ENCODE measurements at places on chromosomes 12 and 14.

DNA sequence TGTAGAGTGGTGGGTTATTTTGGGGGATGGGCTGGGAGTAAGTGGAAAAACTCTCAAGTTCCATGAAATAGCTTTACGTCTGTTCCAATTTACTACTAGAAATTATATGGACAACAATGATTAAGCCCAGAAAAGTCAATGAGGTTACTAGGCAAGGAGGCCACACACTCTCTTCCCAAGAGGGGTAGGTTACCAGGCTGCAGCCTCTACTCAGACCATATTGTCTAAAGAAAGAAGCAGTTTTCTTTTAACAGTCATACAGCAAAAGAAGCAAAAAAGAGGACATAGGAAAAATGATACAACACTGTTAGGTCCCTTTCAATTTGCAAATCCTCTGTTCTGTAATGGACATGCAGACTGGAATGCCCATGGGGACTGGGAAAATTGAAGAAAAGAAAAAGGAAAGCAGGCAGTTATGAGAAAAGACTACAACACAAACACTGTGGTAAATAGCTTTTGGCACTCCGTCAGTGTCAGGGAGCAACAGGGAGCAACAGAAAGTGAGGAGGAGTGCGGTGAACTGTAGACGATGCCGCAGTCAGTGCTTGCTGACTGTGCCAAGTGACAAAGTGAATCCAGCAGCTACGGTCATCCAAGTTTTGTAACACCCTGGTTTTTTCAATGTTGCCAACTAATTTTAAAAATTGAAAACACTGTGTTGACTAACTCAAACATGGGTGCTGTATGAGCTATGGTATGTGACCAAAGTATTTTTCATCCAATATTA lies 39.8 kb upstream of the HMGA2 start:
- no peak for DNase-seq

- no peak for DNase-seq
Observed at GRCh38 chr12:18429366-18429765, 168.0 kb downstream of the PIK3C2G start.

DNA sequence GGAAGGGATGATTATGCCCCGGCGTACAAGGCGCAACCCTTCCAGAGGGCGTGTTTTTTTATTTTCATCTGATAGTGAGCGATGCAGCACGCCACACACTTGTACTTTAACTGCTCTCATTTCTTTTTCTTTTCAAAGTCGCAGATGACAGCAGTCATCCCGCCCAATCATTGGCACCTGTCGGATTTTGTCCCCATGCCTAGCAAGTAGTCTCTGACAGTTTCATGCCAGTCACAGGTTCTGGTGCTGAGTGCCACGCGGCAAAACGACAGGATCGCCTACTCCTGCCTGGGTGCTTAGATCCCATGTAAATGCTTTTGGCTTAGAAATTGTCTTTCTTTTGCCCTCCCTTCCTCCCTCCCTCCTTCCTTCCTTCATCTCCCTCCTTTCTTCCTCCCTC lies 117.7 kb downstream of the GLT1D1 start:
- no peak for DNase-seq

DNA sequence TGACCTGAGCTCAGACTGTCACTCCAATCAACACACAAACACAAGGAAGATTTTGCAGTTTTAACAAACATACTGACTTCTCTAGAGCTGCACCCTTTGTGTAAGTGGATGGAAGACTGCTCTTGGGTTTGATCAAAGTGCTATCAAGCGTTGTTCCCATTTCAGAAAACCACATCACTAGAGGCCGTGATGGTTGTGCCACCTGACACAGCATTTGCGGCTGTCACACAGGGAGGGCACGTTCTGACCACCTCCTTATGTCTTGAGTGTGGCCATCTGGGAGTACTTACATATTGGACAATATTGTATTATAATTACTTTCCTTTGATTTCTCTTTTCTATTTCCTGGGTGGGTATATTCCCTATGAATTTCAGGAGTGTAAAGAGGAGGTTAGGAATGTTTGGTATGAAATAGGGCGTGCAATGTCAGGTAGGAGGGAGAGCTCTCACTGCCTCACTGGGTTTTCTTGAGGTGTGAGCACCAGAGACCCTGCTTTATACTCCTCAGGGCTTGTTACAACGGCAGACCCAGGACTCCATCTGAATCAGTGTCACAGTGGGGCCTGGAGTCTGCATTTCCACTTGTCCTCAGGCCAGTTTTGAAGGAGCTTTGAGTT lies 74.3 kb downstream of the SYNE3 start:
- DNase-seq, result no peak

DNA sequence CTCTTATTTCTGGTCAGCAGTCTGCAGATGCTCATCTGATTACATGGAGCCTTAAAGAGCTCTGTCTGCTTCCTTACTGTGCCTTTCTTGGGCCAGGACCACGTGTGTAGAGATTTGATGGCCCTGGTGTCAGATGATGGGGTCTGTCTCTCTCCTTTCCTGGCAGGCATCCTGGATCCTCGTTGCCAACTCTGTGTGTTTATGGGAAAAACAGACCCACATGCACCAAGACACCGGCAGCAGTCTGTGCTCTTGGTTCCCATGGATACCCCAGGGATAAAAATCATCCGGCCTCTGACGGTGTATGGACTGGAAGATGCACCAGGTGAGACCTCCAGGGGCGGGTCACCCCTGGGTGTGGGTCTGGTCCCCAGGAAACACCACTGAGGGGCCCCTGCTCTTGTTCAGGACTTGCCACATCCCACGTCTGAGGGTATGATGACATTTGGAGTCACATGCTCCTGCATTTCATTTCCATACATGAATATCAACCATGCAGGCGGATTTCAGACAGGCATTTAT lies 18.5 kb upstream of the ALDH2 start:
- no peak for DNase-seq

All from fibroblast of skin of left quadriceps (primary cell).